ENCODE measurements at places on chromosomes 4 and X. TPM values are rescaled to one million over a fixed set of nuclear protein-coding genes. Genes with fewer than 3 reads are reported as not detected.

DNA sequence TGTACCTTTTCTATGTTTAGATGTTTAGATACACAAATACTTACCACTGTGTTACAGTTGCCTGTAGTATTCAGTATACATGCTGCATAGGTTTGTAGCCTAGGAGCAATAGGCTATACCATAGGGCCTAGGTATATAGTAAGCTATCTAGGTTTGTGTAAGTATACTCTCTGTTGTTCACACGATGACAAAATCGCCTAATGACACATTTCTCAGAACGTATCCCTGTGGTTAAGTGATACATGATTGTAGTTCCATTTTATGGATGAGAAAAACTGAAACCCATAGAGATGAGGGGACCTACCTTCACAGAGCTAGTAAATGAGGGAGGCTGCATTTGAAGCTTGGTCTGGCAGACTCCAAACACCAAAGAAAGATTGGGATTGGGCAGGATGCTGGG is 79.4 kb upstream of the EFNB1 start:
- no peak for DNase-seq

DNA sequence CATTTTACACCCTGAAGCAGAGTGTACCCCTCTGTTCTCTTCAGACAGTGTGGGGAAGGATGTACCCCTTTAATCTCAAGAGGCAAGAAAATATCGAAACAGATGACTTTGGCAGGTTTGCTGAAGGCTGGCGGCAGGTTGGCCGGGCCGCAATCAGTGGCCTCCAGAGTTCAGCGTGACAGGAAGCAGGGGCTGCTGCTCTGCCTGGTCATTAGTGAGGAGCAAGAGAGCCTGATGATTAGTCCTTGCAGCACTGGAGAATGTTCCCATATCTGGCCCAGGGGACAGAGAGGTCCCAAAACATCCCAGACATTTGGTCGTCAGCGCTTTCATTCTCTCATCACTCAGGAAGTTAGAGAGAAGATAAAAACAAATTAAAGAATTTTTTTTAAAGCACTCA is 352.8 kb downstream of the SPRY1 start:
- DNase-seq = peak; percentile 10

DNA sequence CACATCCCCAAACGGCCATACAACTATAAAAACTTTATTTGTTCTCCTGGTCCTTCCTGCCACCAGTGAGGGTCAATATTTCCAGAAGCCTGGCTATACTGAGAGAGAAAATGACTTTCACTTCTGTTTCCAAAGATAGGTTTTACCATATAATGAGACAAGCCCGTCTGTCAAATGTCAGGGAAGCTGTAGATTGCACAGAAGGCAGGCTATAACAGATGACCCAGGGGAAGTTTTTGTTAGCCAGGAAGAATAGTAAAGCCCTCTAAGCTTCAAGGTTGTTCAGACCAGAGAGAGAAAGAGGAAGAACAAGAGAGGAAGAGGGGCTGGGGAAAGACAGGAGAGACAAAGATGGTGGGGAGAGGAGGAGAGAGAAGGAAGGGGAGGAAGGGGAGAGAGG is 217.5 kb downstream of the GBA3 start:
- no peak for DNase-seq

NOX1 gene
- total RNA-seq = not detected

PNMA5 gene
- not detected for total RNA-seq

DNA sequence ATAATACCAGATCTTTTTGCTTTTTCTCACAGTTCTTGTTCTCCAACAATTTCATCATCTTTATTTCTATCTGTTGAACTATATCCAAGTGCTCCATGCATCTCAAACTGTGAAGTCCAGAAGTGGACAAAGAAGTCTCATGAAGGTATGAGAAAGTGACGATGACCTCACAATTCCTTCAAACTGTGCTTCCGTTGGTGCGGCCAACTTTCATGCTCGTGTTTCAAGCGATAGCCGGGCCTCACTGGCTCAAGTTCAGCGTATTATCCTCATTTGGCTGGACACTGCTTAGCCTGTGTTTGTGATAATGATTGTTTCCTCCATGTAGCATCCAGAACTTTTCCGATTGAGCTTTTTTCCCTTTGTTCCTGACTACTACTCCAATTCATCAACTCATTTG is 143.1 kb downstream of the PALLD start:
- DNase-seq = no peak

DNA sequence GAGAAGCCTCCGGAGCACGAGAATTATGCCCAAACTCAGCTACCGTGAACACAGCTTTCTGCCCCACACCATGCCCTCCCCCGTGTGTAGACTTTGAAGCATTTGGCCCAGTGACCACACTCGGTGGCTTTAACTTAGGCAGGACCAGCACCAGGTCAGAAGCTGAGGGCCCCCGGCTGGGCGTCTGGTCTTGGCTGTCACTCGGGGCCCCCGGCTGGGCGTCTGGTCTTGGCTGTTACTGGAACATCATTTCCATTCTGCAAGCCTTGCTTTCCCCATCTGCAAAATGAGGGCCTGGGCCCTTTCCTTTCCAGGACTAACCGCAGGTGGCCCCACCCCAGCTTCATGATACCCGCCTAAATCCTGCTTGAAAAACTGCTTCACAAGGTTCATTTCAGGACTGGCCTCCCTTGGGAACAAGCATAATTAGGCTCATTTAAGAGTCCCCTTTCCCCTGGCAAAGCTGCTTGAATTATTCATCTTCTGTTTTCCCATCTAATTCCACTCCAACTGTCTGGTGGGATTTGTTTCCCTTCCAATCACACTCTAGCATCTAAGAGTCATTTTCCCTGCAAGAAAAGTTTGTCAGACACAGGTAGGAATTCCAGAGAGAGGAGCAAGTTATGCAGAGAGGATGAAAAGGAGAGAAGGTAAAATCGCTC is 82.5 kb downstream of the WFS1 start:
- no peak for DNase-seq

PRRG1 gene
- total RNA-seq = 8.2 TPM

TMEM144 gene
- total RNA-seq = 4.4 TPM

- DNase-seq = no peak
Measured at GRCh38 chr4:186592445-186592844, 37.1 kb upstream of the MTNR1A start.

DNA sequence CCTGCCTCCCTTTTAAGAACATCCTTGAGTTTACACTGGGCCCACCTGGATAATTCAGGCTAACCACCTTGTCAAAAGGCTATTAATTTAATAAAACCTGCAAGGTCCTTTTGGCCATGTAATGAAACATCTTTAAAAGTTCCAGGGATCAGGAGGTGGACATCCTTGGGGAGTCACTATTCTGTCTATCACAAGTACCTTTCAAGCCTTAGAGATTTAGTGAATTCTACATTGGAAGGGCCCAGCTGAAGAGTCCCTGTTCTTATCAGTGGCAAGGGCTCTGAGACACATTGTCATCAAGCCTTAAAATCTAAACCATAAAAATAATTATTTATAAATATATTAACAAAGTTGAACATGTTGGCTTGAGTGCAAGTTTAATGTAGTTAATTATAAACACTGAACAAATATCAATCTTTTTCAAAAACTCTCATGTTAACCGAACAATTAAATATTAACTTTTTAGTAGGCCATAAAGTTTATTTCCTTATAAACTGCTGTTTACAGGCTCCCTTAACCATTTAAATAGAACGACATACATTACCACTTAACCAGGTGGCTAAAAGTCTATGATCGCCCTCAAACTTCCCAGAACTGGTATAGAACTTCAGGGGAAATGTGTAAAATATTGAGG is 104.4 kb upstream of the CBR4 start:
- no peak for DNase-seq
